Motor neuron (in vitro differentiated cells): ENCODE measurements at places on chromosomes 7 and 10.

GRCh38 chr7:45712057-45712689, 138.0 kb downstream of the ADCY1 start:
- no peak for ATAC-seq

DNA sequence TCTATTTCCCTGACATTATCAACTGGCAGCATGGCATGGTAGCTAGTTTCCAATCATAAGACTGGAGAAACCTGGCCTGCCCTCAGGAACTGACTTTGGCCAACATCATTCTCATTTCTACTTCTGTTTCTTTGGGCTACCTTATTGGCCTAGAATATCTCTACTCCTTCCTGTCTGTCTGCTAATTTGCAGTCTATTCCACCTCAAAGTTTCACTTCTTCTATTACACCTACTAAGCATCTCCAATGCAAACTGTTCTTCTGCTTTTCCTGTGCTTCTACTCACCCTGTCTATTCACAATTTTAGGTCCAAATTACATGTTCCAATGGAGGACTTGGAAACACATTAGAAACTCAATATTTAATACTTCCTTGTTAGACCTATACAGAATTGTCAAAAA, 65.6 kb downstream of the ZNF503 start:
- ATAC-seq, result no peak

- ATAC-seq, result no peak
Observed at GRCh38 chr7:144975882-144976281, 140.0 kb upstream of the TPK1 start.

GRCh38 chr10:24307116-24307515, 98.2 kb downstream of the KIAA1217 start:
- ATAC-seq, result no peak

DNA sequence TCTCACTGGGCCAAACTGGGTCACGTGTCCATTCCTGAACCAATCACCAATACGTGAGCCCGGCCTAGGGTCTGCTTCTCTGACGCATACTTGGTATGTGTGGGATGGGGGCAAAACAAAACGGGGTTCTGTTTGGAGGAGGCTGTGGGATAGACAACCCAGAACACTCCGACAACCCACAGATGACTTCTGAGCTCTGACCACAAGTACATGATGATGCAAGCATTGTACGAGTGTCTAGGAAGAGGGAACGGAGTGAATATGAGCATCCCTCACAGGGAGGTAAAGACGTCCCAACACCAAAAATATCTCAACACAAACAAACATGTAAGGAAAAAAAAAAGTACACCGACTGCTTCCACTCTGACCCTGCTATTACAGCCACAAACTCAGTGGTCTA, 5.6 kb downstream of the DAGLB start:
- ATAC-seq, result no peak

DNA sequence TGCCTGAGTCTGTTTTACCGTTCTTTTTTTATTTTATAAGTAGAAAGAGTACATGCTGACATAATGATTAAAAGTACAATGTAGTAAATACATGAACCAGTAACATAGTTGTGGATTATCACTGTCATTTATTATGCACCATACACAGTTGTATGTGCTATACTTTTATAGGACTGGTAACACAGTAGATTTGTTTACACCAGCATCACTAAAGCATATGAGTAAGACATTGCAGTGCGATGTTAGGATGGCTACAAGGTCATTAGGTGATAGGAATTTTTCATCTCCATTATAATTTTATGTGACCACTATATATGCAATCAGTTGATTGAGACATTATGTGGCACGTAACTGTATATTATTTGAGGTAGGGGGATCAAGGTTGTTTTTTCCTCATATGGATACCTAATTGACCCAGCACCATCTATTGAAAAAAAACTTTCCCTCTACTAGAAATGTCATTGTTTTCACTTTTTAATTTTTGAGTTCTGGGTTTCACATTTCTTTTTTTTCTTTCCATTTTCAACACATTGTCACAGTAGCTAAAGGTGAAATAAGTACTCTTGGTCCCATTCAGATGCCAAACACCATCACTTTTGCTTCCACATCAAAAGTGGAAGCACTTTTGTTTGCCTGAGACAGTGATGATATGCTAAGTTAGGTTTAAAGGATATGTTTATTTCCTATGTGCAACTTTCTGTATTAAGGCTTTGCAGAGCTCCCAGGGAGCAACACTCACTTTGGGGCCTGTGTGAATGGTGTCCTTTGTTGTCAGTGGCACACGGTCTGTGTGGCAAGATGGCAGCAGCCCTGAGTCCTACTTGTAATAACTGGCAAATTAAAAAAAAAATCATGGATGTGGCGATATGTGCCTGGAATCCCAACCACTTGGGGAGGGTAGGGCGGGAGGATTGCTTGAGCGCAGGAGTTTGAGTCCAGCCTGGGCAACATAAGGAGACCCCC, 17.1 kb downstream of the UBE2D1 start:
- no peak for ATAC-seq

GRCh38 chr10:45447416-45447815, 73.4 kb downstream of the ALOX5 start:
- ATAC-seq, result no peak
